ENCODE measurements at places on chromosomes 12 and 14.

DNA sequence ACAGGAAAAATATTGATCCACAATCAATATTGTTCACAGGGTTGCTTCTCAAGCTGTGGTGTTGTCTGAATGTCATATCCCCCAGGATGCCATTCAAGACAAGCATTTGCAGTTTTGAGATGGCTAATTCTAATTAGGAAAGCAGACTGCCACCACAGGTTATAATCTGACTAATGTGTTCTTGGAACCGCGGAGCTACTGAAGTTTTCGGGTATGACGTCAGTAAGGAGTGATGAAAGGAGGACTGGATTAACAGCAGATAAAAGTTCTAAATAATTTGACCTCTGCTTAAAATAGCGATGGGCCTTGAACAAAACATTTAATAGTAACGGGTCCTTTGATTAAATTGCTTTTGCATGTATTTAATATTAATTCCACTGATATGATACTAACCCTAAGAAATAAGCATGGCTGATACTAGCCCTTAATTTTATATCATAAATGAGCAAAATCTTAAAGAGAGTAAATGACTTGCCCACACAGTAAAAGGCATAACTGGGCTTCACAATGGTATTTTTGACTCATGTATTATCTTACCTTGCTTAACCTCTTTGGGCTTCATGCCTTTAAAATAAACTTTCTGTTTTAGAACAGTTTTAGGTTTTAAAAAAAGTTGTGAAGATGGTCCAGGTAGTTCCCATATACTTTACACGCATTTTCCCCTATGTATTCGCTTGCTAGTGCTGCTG lies 50.3 kb downstream of the TSHR start:
- DNase-seq, result no peak

DNA sequence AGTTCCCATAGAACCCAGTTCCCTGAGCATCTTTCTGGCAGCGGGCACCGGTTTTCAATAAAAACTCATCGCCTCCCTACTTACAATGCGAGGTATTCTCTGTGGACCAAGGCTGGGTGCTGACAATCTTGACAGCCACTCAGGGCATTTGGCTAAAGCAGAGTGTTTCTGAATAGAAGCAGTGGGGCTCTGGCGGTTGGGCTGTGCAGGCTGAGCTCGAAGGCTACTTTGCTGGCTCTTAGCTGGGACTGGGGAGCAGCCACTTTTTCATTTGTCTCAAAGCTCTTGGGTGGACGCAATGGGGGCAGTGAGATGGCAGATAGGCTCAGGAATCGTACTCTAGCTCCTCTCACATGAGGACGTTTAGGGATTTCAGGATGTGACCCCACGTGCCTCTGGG lies 151.8 kb downstream of the UNC79 start:
- DNase-seq, result no peak

DNA sequence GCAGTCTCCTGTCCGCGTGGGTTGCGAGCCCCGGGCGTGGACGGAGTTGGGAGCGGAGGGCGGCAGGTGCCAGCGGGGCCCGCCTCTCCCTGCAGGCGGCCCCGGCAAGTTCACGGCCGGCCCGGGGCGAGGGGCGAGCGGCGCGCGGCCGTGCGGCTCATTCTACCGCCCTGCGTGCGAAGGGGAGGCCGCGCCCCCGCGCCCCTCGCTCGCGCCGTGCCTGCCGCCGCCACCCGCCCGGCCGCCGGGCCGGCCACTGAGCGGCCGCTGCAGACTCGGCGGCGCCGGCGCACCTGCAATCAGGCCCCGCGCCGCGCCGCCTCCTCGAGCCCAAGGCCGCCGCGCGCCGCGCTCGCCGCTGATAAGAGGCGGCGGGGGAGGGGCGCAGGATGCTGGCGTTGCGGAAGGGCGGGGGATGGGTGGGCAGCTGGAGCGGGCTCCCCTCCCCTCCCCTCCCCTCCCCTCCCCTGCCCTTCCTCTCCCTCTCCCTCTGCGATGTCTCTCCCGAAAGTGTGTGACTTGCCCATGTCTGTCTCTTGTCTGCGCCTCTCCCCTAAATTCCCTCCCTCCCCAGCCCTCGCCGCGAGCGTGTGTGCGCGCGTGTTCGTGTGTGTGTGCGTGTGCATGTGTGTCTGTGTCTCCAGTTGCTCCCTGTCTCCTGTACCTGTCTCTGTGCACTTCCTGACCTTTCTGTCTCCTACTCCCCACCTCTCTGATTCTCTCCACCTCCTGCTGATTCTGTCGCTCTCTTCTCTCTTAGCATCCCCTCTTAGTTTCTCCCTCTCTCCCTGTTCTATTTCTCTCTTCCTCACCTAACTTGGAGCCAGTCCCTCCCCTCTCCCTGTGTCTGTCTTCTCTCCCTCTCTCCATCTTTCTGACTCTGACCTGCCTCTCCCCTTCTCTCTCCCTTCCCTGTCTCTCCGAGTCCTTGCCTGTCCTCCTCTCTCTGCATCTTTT lies 768.1 kb upstream of the TBX3 start:
- DNase-seq, result no peak

DNA sequence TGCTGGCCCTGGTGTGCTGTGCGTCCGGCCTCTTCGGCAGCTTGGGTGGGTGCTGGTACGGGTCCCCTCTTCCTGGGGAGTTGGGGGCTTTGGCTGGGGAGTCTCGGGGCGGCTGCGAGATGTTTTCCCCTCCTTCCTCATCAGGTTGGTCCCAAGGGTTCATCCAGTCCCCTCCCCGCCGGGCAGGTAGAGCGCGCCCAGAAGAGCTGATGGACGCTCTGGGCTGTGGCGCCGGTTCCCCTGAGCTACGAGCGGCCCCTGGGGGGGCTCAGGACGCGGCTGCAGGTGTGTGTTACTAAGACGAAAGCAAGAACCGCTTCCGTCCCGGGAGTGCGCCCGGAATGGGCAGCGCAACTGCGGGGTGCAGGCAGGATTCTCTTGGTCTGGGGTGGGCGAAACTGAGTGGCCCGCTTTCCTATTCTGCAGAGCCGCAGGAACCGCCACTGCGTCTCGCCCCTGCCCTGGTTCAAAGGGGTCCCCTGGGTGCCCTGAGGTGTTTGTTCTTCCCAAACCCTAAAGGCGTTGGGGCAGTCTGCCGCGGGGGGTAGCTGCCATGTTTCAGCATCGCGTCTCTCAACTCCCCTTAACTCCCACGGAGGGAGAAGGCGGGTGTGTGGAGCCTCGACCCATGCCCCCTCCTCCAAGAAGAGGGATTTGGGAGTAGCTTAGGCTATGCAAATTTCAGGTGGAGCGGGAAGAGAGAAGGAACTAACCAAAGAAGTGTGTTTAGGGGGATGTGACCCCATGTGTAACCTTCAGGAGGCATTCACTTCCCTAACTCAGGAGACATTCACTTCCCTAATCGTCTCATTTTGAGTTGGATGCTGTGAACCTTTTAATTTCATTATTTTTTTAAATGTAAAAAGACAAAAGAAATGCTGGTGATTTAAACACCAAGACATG lies 1.2 kb downstream of the SLC24A4 start:
- DNase-seq, result no peak

GRCh38 chr14:87179936-87180335 lies 813.0 kb downstream of the GALC start:
- no peak for DNase-seq

- DNase-seq, result no peak
Observed at GRCh38 chr12:12217018-12217359, 49.9 kb downstream of the LRP6 start.

DNA sequence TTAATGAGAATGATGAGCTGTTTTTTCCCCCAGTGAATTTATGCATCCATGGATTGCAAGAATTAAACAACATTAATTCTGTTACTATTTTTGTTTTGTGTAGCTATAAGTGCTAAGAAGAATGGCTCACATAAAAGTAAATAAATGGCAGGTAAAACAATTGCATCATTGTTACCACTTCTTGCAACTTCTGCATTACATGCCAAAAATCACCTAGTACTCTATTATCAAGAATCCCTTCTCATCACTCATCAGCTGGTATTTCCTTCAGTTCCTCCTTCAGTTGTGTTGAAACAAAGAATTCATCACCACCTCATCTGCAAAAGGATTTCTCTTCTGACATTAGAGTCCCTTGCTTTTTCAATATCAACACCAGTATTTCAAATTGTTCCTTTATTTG lies 773 bp downstream of the A2M start:
- no peak for DNase-seq

GRCh38 chr14:68766299-68767247 lies 26.3 kb downstream of the ZFP36L1 start:
- DNase-seq, result no peak

DNA sequence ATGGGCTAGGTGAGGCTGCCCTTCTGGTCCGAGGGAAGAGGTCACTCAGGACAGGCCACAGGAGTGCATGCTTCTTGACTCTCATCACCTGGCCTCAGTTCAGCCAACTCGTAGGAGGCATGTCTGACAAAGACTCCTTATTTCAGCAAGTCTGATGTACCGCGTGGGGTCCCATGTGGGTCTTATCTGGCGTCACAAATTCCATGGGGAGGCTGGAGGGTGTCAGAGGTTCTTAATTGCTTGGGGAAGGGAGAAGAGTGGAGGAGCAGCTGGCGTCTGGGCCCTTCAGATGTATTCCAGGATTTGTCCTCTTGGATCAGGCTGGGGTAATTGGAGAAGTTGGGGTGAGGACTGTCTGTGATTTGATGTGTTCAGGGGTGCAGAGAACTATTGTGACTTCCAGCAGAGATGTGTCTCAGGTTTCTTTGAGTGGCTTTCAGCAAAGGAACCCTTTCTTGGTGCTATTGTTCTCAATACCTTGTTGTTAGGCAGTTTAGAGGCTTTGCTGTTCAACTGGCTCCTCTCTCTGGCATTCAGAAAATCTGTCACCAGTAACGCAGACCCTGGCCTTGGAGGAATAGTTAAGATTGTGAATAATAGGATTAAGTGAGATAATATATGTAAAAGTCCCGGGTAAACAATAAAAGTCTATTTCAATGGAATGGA lies 60.1 kb downstream of the SUSD6 start:
- DNase-seq, result no peak

DNA sequence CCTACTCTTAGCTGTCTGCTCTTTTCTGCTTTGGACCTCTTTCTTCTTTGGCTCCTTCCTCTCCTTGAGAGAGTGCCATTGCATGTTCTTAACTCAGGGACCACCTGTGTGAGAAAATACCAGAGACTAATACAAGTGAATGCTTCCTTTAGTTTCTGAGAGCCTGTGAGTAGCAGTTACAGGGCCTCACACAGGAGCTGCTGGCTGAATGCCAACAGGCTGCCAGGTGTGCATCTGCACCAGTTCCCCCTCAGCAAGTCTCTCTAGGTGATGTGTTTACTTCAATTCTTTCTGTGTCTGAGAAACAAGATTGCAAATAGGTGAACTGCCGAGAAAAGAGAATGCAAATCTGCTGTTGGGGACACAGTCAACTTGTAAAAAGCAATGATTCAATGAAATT lies 108.2 kb downstream of the STXBP6 start:
- DNase-seq, result no peak

GRCh38 chr14:29222671-29223268 lies 456.2 kb downstream of the FOXG1 start:
- DNase-seq, result no peak

- DNase-seq, result no peak
Observed at GRCh38 chr12:105267711-105268110, 31.7 kb upstream of the APPL2 start.

DNA sequence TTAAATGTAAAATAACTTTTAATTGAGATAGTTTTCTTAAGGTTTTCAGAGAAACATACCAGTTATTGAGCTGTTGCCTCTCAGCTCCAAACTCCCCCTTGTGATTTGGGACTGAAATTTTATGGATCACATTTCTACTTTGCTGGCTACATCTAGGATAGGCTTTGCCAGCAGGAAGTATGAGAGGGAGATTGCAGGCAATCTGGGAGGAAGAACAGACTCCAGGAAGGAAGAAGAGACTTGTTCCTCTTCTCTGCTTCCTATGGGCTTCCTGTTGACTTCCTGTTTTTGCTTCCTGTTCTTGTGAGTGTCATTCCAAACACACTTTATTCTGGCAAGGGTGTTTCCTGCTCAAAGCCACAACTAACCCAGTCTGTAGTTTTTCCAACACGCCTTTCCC lies 312.9 kb downstream of the ITPR2 start:
- no peak for DNase-seq

DNA sequence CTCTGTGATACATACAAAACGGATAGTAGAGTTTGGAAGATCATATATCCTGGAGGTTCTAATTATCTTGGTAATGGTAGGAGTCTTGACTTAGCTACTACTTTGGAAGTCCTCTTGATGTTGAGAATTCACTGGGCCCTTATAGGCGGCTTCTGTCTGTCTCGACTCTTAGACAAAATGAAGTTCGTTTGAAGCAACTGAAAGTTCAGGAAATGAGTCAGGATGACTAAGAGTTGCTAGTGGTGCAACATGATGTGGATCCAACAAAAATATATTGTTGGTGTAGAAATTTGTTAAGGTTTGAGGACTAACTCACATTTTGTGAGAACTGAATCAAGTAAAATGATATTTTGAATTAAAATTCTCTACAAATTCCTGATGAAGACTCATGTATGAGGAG lies 272.7 kb downstream of the AEBP2 start:
- no peak for DNase-seq
